ENCODE measurements at places on chromosomes 12 and 14.

- DNase-seq = no peak
Measured at GRCh38 chr14:92456215-92457015, 57.2 kb upstream of the RIN3 start.

DNA sequence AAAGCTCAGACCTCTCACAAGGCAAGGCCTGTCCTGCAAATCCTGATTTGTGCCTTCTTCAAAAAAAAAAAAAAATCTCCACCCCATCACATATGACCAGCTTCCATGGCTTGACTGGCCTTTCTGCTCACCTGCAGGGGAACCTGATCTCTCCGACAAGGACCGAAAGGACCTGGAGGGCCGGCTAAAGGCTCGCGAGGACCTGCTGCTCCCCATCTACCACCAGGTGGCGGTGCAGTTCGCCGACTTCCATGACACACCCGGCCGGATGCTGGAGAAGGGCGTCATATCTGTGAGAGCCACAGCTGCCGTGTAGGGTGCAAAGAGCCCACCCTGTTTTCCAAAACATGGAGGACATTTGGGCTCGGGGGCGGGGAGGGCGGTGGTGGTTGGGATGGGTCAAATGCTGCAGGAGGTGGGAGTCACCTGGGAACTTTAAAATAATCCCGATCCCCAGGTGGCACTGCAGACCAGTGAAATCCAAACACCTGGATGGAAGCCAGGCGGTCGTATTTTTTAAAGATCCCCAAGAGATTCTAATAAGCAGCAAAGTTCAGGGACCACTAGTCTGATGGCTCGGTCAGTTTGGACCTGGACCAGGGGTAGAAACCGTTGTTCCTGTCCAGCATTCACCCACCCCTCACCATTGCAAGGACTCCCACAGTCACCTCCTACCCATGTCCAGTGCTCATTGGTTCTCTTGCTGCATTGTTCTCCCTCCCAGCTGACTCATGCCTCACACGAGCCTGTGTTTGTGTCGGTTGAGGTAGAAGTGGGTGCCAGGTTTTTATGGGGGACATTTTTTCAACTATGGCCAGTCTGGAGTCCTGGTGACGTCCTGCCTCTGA, 44.8 kb downstream of the FOXN4 start:
- DNase-seq = peak; percentile 73

DNA sequence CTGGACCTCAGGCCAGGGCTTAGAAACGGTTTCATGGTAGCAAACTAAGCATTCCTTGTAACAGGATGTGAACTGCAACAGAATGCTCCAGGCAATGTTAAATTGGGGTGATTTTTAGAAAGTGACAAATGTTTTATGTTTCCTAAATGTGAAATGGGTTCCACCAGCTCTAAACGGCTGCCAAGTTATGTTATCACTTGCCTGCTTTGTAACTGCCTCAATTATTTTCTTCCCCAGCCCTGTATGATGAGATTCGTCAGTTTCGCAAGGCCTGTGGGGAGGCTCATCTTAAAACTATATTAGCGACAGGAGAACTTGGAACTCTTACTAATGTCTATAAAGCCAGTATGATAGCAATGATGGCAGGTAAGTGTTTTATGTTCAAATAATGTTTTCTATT, 70.9 kb downstream of the DERA start:
- no peak for DNase-seq

- no peak for DNase-seq
Measured at GRCh38 chr12:67426067-67426466, 156.9 kb downstream of the CAND1 start.

DNA sequence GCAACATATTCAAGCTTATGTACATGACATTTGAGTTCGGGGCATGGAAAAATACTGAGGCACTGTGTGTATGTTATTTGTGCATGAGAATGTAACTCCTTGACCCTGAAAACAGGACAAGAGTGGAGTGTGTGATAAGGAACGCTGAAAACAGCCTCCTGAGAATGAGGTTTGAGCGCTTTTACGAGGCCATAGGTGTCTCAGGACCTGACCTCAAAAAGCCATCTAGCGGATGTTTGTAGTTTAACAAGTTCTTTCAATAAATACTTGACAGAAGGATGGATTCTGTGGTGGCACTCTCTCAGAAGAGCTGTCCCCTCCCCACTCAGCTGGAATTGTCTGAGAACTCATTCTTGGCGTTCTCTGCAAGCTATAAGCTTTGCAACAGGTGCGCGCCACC, 350.5 kb upstream of the TMTC1 start:
- DNase-seq = no peak

- DNase-seq = no peak
Measured at GRCh38 chr14:79093531-79093930, 923.4 kb downstream of the NRXN3 start.

- DNase-seq = no peak
Measured at GRCh38 chr12:113145720-113146551, 3.6 kb upstream of the CFAP73 start.

GRCh38 chr14:67077921-67078320, 111.3 kb upstream of the GARIN2 start:
- DNase-seq = no peak

GRCh38 chr14:99242238-99242637, 29.8 kb downstream of the BCL11B start:
- peak; percentile 47 for DNase-seq

DNA sequence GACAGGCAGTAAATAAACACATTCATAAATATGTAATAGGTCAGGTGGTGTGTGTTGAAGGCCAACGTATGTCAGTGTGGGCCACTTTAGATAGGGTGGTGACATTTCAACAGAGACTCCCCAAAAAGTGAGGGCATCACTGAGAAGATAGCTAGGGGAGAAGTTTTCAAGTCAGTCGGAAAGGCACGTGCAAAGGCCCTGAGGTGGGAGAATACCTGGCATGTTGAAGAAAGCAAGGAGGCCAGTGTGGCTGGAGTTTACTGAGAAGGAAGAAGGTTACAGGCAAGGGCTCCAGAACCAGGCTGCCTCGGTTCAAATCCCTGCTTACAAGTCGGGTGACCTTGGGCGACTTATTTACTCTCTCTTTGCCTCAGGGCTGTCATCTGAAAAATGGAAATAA, 11.0 kb upstream of the HEBP1 start:
- no peak for DNase-seq

GRCh38 chr14:35696575-35696974, 112.5 kb downstream of the RALGAPA1 start:
- DNase-seq = no peak

GRCh38 chr12:52372216-52373154, 5.2 kb upstream of the KRT85 start:
- peak; percentile 78 for DNase-seq

- DNase-seq = no peak
Measured at GRCh38 chr12:70919597-70920035, 922 bp downstream of the PTPRR start.

DNA sequence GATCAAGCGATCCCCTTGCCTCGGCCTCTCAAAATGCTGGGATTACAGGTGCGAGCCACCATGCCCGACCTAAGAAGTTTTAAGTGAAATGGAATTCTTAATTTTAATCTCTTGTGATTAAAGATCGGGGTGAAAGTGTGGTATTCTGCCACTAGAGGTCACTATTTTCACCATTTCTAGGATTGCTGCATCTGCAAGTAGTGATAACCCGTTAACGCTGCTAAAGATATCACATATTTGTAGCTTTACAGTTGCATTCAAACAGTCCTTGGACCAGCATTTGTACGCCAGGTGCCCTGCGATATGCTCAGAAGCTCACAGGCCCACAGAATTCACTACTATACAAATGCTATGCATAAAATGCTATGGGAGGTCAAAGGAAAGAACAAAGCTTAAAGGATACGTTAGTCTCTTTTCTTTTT, 19.3 kb downstream of the CCDC62 start:
- DNase-seq = peak; percentile 10

DNA sequence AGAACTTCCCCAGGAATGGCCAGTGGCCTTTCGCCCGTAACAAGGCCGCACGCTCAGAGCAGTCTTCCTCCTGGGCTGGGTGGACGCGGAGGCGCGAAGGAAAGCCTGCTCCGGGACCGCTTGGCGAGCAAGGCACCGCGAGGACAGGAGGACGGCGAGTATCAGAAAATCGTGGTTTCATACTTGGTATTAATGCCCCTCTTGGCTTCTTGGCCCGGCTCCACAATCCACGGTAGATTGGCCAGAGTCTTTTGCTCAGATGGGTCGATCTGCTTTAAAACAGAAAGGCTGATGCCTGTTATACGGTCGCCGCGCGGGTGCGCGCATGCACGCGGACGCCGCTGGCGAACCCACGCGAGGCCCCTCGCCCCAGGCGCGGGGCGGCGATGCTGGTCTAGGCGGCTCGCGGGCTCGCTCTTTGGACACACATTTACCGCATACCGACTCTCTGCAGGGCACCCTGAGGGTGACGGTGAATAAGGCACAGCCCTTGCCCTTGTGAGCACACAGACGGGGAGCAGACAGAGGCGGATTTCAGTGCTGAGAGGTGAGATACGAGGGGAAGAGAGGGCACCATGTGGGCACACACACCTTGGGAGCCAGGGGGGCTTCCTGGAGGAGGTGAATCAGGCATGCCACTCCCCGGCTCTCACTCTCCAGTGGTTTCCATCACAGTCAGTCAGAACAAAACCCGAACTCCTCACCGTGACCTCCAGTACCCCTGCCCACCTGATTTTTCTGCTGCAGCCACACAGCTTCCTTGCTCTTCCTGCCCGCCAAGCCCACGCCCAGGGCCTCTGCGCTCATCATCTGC, 100.7 kb downstream of the APAF1 start:
- DNase-seq = peak; percentile 53

DNA sequence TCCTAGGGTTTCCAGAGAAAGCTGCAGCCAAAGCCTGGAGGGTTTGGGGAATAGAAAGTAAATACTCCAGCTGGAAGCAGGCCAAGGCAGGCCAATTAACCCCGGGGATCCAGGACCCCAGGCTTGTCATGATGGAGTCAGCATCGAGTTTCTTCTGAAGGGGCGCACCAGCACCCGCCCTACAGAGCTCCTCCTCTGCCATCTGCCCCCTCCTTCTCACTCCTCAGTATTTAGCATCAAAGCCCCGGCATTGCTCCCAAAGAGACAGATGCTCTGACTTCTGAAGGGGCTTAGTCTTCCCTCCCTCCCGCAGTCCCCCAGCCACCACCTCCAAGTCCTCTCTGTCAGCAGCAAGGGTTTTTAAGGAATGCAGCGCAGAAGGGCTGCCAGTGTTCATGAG, 285.1 kb upstream of the NOS1 start:
- no peak for DNase-seq

DNA sequence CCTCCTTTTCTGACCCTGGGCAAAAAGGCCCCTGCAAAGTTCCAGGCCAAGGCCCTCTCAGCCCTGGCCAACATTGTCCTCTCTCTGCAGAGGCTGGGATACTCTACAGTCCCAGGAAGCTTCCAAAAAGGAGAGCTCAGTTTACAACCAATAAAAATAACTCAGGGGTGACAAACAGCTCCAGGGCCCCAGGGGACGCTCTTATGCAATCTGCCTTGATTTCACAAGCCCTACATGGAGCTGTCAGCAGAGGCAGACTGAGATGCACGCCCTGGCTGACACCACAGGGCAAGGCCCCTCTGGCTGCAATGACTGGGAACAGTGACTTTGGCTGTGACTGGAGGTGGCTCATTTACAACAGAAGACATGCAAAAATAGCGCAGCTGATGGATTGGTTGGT, 129.0 kb upstream of the MED13L start:
- no peak for DNase-seq

DNA sequence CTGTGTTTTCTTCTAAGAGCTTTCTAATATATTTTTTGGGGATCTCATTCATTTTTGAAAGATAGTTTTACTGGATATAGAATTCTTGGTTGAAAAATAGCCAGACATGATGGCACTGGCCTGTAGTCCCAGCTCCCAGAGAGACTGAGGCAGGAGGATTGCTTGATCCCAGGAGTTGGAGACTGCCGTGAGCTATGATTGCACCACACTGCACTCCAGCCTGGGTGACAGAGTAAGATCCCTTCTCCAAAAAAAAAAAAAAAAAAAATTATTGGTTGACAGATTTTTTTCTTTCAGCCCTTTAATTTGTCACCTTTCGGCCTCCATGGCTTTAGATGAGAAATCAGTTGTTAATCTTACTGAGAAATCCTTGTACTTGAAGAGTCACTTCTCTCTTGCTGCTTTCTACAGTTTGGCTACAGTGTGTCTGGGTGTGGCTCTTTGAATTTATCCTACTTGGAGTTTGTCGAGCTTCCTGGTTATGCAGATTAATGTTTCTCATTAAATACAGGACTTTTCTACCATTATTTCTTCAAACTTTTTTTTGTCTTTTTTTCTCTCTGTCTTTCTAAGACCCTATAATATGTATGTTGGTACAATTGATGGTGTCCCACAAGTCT, 60.2 kb upstream of the AMN start:
- DNase-seq = no peak
